ENCODE measurements at places on chromosomes 4 and X. TPM values are rescaled to one million over a fixed set of nuclear protein-coding genes. Genes with fewer than 3 reads are reported as not detected.
A peak's percentile ranks its signal among the peaks of the same experiment; 100 is the strongest.

GRCh38 chr4:8585721-8586212 lies 5.6 kb downstream of the GPR78 start:
- no peak overlapping the region for H3K4me3 ChIP-seq
- H3K27ac ChIP-seq, result no peak overlapping the region
- H3K36me3 ChIP-seq, result no peaks in the 10 kb centered on the region
- no peak for DNase-seq

- H3K36me3 ChIP-seq, result no peaks in the 10 kb centered on the region
- no peaks in the 10 kb centered on the region for H3K27me3 ChIP-seq
- peak; percentile 73 for DNase-seq
- H3K4me1 ChIP-seq, result no peaks in the 10 kb centered on the region
- no peak overlapping the region for H3K27ac ChIP-seq
- no peak overlapping the region for H3K4me3 ChIP-seq
Observed at GRCh38 chr4:54942721-54943120, 182.7 kb downstream of the KDR start.

- H3K4me1 ChIP-seq, result no peaks in the 10 kb centered on the region
- no peaks in the 10 kb centered on the region for H3K27me3 ChIP-seq
- H3K4me3 ChIP-seq, result no peak overlapping the region
- no peaks in the 10 kb centered on the region for H3K36me3 ChIP-seq
- DNase-seq, result peak; percentile 12
- H3K27ac ChIP-seq, result no peak overlapping the region
Observed at GRCh38 chrX:148629434-148629833, 129.0 kb downstream of the AFF2 start.

DNA sequence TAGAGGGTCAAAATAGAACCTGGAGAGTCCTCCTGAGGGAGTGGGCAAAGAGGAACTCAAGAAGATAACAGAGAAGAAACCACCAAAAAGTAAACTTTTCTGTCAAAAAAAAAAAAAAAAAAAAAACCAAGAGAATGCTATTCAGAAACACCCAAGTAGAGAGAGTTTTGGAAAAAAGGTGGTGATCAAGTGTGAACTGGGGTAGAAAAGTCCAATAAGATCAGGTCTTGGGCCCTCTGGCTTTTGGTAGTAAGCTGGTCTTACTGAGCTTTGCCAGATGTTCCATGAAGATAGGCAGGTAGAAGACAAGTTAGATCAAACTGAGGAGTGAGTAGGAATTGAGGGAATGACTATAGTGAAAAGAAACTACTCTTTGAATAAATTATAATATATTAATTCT lies 167.5 kb downstream of the COL25A1 start:
- no peak overlapping the region for H3K27ac ChIP-seq
- no peak overlapping the region for H3K4me3 ChIP-seq
- no peaks in the 10 kb centered on the region for H3K27me3 ChIP-seq
- no peaks in the 10 kb centered on the region for H3K4me1 ChIP-seq
- no peaks in the 10 kb centered on the region for H3K36me3 ChIP-seq

GRCh38 chrX:16060252-16060651 lies 63.1 kb upstream of the GRPR start:
- no peaks in the 10 kb centered on the region for H3K27me3 ChIP-seq
- H3K36me3 ChIP-seq, result no peaks in the 10 kb centered on the region
- H3K27ac ChIP-seq, result no peak overlapping the region
- DNase-seq, result no peak
- no peak overlapping the region for H3K4me3 ChIP-seq
- H3K4me1 ChIP-seq, result no peaks in the 10 kb centered on the region

- H3K4me1 ChIP-seq, result peaks cover 13% of the 10 kb centered on the region
- no peak overlapping the region for H3K4me3 ChIP-seq
- H3K27ac ChIP-seq, result no peak overlapping the region
- H3K27me3 ChIP-seq, result no peaks in the 10 kb centered on the region
- no peaks in the 10 kb centered on the region for H3K36me3 ChIP-seq
Observed at GRCh38 chr4:76623217-76624045, 188.4 kb downstream of the SHROOM3 start.

DNA sequence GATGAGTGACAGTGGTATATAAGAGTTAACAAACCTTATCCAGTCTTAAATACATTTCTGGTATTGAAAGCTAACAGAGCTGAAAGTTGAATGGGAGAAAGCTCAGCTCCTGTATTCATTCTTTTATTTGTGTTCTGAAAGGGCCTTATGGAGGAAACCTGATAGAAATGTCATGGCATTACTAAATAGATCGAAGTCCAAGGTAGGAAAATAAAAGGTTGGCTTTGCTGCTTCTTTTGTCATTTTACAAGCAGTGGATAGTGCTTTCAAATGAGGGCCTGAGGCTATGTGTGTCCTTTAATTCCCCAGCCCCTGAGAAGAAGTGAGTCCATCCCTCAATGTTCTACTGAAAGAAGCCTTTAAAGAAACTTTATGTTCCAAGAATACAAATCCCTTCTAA lies 974.3 kb upstream of the INTU start:
- H3K4me1 ChIP-seq, result no peaks in the 10 kb centered on the region
- H3K27me3 ChIP-seq, result no peaks in the 10 kb centered on the region
- no peak overlapping the region for H3K27ac ChIP-seq

Gene ARAP2
- polyA plus RNA-seq, result 2.6 TPM

GRCh38 chrX:69282893-69283690 lies 117.8 kb upstream of the PJA1 start:
- H3K36me3 ChIP-seq, result no peaks in the 10 kb centered on the region
- no peak overlapping the region for H3K27ac ChIP-seq
- no peak for DNase-seq

DNA sequence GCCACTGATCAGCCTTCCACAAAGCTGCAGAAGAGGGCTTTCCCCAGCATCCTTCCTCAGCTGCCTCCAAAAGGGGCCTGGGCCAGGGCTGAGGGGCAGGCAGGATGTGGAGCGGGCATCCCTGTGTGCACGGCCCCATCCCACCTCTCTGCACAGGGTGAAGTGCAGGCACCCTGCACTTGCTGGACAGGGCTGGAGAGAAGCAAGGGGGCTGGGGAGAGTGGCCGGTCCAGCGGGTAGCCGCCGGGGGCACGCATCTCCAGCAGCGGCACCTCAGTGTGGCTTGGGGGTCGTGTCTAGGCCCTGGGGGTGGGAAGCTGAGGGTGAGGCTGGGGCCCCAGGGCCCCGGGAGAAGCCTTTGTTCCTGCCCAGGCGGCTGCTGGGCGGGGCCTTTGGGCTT lies 3.0 kb downstream of the AVPR2 start:
- peaks cover 8% of the 10 kb centered on the region for H3K4me1 ChIP-seq
- no peak for DNase-seq
- H3K36me3 ChIP-seq, result no peaks in the 10 kb centered on the region
- H3K4me3 ChIP-seq, result no peak overlapping the region
- H3K27me3 ChIP-seq, result no peaks in the 10 kb centered on the region

DNA sequence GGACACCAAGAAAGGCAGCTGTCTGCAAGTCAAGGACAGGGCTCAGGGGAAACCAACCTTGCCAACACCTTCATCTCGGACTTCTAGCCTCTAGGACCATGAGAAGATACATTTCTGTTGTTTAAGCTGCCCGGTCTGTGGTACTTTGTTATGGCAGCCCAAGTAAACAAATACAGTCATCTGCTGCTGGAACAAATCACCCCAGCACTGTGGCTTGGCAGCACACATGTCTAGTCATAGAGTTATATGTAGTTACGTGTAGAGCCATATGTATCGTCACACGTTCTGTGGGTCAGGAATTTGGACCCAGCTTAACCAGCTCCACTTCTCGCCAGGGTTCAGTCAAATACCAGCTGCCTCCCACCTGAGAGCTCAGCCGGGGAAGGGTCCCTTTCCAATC lies 2.5 kb downstream of the HTT-AS start:
- no peak overlapping the region for H3K4me3 ChIP-seq
- DNase-seq, result no peak
- no peaks in the 10 kb centered on the region for H3K36me3 ChIP-seq
- no peak overlapping the region for H3K27ac ChIP-seq

Gene OPHN1
- 1.4 TPM for polyA plus RNA-seq

DNA sequence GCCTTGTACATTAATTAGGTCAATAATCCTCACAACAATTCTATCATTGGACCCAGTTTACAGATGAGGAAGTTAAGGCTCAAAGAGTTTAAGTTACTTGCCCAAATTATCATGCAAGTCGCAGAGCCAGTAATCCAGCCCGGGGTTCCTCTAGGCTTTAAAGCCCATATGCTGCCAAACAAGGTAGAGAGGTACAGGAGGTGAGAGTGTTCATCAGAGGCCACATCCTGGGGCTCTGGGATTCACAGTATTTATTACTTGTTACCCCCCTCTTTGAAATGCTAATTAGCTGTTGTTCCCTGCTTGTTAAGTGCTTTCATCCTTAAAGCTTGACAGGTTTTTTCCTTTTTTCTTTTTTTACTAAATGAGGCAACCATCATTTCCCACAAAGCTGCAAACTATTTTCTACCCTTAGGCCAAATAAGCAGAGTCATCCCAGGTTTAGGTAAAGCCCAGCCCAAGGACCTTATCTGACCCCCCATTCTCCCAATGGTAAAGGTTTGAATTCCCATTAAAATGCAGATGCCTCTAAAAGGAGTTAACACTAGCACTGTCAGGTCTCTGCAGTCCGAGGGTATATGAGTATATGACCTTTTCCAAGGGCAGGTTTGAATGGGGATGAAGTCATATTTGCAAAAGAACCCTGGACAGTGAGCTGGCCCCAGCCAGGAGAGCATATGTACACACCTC lies 150.3 kb downstream of the SOX3 start:
- H3K27me3 ChIP-seq, result no peaks in the 10 kb centered on the region
- no peaks in the 10 kb centered on the region for H3K36me3 ChIP-seq
- H3K27ac ChIP-seq, result no peak overlapping the region
- no peaks in the 10 kb centered on the region for H3K4me1 ChIP-seq
- no peak for DNase-seq
- H3K4me3 ChIP-seq, result no peak overlapping the region

- no peak for DNase-seq
- H3K4me3 ChIP-seq, result no peak overlapping the region
- H3K4me1 ChIP-seq, result no peaks in the 10 kb centered on the region
- H3K27ac ChIP-seq, result no peak overlapping the region
- H3K27me3 ChIP-seq, result peaks cover 4% of the 10 kb centered on the region
Observed at GRCh38 chrX:132508834-132509233, 20.0 kb upstream of the MBNL3 start.

DNA sequence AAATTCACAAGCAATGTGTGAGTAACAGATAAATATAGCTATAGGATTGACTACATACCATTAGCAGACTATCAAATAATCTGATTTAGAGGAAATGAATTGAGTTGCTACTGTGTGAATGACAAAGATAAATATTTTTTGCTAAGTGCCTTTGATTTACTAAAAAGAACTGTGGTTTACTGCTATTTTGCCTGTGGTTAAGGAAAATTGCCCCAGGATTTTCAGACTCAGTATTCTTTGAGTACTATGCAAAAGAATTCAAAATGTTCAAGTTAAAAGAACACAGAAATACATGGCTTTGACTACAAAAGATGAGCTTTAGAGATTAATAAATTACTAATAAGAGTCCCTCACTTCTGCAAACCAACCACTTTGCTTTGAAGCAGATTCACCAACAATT lies 853.8 kb downstream of the ADGRL3 start:
- H3K27me3 ChIP-seq, result no peaks in the 10 kb centered on the region
- no peak overlapping the region for H3K4me3 ChIP-seq
- H3K4me1 ChIP-seq, result no peaks in the 10 kb centered on the region
- no peak for DNase-seq
- no peaks in the 10 kb centered on the region for H3K36me3 ChIP-seq

DNA sequence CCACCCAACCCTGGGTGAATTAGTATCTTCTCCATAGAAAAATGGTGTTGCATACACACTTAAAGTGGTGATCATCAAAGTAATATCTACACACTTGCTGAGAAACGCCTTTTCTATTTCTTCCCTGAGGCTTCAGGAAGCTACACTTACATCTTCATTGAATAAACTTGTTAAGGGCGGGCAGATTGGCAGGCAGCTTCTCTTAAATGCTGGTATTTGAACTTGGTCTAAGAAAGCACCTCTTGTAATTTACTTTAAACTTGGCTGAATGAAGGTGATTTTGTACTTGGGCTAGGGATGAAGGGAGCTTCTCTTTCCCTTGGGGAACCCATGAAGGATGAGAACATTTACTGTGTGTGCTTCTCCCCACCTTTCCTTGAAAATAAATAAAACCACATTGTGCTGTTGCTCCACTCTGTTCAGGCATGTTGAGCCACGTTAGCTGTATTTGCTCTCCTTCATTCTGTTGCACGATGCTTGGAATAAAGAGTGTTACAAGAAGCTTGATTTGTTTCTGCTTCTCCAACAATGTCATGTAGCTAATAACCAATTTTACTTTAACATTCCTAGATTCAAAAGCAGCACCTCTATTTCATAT lies 430.1 kb downstream of the ANKRD50 start:
- no peaks in the 10 kb centered on the region for H3K27me3 ChIP-seq
- H3K27ac ChIP-seq, result no peak overlapping the region
- no peak for DNase-seq
- no peaks in the 10 kb centered on the region for H3K4me1 ChIP-seq
- H3K36me3 ChIP-seq, result no peaks in the 10 kb centered on the region
- H3K4me3 ChIP-seq, result no peak overlapping the region

- H3K27me3 ChIP-seq, result no peaks in the 10 kb centered on the region
- H3K4me1 ChIP-seq, result no peaks in the 10 kb centered on the region
- DNase-seq, result no peak
Observed at GRCh38 chrX:48590203-48591103, 6.8 kb upstream of the WDR13 start.

- H3K4me3 ChIP-seq, result no peak overlapping the region
- H3K27ac ChIP-seq, result no peak overlapping the region
- no peaks in the 10 kb centered on the region for H3K36me3 ChIP-seq
- DNase-seq, result no peak
Observed at GRCh38 chr4:24772952-24773351, 22.4 kb upstream of the SOD3 start.

DNA sequence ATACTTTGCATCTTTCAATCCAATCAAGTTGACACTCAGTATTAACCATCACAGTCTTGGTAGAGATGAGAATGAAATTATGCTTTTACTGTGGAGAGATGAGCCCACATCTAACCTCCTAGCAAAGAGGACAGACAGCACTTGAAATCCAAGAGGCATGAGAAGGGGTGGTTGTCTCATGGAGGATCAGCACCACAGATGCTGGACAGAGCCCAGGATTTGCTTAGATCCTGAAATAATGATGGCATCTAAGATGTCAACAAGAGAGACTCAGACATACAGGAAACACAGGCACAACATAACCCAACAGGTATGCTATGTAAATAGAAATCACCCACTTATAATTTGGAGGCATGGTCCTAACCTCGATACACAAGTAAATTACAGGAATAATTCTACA lies 74.3 kb upstream of the VCX2 start:
- H3K27me3 ChIP-seq, result no peaks in the 10 kb centered on the region
- no peak for DNase-seq
- H3K4me1 ChIP-seq, result no peaks in the 10 kb centered on the region
- no peaks in the 10 kb centered on the region for H3K36me3 ChIP-seq
- H3K27ac ChIP-seq, result no peak overlapping the region
